Chondrocyte (in vitro differentiated cells): ENCODE measurements at places on chromosomes 13 and 19. TPM values are rescaled to one million over a fixed set of nuclear protein-coding genes. Genes with fewer than 3 reads are reported as not detected.

KRTDAP gene
- total RNA-seq, result not detected in 3 replicates

CD177 gene
- not detected in 3 replicates for total RNA-seq

KIR3DL1 gene
- total RNA-seq, result not detected in 3 replicates

ZNF528 gene
- total RNA-seq, result 2.1 to 3.2 TPM (median 2.3 TPM) in 3 replicates

ANGPTL8 gene
- not detected in 3 replicates for total RNA-seq

CDC37 gene
- total RNA-seq, result 137 to 159 TPM (median 141 TPM) in 3 replicates

PRODH2 gene
- total RNA-seq, result not detected in 3 replicates

IL11 gene
- total RNA-seq, result 2.8 to 3.7 TPM (median 3.1 TPM) in 3 replicates

CEACAM8 gene
- total RNA-seq, result not detected in 3 replicates
